ENCODE measurements at places on chromosomes 2 and 18.
A peak's percentile ranks its signal among the peaks of the same experiment; 100 is the strongest.

GRCh38 chr2:155442755-155443372, 744.4 kb downstream of the KCNJ3 start:
- DNase-seq: no peak

DNA sequence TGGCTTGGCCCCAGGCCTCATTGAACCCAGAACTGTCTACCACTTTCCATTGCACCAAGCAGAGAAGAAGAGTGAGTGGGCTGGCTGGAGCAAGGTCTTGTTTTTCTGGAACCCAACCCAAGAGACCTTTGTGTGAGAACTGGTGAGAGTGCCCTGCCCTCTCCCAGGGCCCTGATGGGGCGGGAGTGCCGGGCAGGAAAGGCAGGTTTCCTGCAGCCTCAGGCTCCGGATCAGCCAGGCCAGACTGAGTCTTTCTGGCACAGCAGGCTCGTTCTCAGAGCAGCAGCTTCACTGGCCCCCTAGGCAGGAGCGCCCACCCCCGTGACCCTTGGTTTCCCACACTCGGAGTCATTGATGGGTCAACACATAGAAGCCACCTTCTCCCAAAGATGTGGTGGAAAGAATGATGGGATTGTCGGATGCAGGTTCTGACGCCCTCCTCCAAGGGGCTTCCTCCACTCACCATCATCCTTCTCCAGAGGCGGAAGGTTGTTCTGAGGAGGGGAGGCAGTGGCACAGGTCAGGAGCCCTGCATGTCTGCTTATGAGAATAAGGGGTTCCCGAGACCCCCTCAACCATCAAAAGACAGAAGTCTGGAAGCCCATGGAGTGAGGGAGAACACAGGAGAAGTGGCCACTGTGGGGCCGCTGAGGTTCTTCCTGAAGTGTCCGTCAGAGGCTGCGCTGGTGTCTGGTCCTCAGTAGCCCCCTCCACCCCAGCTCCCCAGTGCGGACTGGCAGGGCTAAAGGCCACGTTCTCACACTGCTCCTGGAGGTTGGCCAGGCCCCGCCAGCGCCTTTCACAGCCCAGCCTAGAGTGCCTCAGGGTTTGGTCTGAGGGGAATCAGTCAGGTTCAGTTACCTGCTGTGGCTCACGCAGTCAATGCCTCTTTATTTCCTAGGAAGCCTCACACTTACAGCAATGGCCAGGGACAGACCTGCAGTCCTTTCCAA, 62.8 kb upstream of the LAPTM4A start:
- DNase-seq: no peak

DNA sequence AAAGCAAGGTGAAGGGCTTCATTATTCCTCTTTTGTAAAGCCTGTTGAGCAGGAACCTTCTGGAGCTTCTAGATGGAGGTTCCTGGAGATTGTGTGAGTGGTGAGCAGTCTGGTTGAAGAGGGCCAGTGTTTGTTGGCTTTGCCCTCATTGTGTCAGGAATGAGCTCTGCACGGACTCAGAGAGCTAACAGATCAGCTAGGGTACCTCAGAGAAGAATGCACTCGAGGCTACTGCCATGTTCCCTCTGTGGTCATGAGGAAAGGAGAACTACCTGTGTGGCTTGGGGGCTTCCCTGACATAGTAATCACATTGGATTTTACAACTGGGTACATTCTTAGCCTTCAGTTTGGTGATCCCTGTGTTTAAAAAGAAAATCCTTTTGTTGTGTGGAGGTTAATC, 46.6 kb downstream of the SPTBN1 start:
- no peak for DNase-seq

DNA sequence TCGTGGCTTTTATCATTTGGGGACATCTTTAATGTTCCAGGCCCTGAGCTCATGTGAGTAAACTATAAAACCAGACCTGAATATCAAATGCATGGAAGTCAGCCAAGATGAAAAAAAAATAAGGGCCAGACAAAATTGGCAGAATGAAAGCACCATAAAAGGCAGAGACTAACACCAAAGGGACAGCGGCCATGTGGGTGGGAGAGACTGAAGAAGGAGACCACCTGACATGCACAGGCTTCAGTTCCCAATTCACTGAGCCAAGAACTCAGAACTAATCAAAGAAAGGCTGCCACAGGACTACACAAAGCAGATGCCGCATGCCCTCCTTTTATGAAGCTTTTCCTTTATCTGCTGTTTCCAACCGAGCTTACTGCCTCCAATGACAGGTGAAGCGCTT, 267.1 kb downstream of the RAD51AP2 start:
- no peak for DNase-seq

- DNase-seq: peak; percentile 59
These were observed 1.4 kb downstream of the PSME4 start for GRCh38 chr2:53969285-53969967.

Data from hepatic stellate cell (primary cell).